WERI-Rb-1 (cell line): ENCODE measurements at places on chromosomes 2 and 18.

GRCh38 chr2:141957321-141957720, 173.5 kb downstream of the LRP1B start:
- DNase-seq: no peak

- no peak for DNase-seq
Measured at GRCh38 chr2:148965623-148966437, 72.7 kb upstream of the LYPD6B start.

DNA sequence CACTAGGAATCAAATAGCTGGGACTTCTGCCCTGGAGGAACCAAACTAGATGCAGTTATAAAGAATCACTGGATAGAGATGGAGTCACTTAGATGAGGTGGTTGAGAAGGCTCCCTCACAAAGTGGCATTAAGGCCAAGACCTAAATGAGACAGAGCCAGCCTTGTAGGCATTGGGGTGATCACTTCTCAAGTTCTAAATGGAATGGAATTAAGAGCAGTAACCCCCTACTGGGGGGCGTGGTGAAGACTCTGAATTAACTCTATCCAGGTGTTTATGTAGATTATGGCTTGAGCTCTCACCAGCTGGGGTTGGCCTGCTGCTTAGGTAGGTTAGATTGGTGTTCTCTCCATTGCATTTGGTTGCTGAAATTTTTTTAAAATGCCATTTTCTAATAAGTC, 71.3 kb downstream of the TTC27 start:
- DNase-seq: no peak

DNA sequence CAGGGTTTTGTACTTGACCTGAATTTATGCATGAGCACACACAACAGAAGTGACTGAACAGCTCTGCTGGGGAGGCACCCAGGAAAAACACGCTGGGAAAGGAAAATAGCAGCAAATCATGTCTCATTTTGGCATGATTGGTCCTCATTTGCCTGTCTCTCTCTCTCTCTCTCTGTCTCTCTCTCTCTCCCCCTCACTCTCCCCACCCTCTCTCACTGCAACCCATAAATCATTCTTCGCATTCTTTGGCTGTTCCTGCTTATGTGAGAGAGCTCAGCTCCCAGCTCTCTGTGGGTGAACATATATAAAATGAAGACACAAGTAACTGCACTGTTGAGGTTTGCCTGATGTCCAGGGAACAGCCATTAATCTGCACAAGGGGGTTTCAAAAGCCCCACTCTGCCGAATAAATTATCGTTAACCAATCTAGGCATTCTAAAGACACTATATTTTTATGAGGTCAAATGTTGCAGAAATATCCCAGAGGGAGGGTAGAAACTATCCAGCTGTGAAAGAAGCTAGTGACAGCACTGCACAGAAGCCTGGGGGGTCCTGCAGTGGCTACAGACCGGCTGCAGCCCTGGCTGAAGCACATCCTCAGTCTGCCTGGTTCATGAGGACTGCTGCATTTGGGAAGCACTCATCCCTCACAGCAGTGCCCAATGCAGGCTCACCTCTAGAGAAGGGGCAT, 260.3 kb downstream of the AFF3 start:
- DNase-seq: no peak

DNA sequence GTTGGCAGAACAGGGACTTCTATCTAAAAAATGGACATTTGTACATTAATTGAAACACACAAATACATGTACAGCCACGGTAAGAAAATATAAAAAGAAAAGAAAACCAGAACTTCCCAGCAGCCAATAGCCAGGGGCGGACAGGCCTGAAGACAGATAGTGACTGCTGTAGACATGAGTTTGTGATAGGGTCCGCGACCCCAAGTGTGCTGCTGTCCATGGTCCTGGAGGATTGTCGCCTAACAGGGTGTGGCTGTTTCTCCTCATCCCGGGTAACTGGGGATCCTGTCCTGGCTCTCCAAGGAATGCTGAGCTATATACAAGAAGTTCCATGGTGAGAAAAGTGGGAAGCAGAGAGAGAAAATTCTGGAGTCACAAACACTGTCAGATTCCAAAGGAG, 266.5 kb upstream of the SALL3 start:
- no peak for DNase-seq

DNA sequence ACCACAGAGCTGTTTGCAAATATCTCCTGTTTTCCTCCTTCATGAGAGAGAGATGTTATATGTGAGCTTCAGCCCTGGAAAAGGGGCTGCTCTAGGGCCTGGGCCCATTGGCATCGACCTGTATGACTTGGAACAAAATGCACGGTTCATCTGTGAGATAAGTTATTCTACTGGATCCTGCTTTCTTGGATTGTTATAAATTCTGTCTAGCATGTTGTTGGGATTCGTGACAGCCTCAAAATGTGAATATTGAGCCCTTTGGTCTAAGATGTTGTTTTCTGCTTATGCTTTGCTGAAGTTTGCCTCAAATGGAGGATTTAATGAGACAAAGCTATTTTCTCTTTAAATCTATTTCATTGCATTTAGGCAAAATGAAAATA, 372.9 kb downstream of the EN1 start:
- no peak for DNase-seq

- no peak for DNase-seq
Measured at GRCh38 chr2:101806123-101806522, 108.6 kb downstream of the MAP4K4 start.

GRCh38 chr2:175039031-175039430, 33.9 kb upstream of the CHN1 start:
- DNase-seq: no peak

DNA sequence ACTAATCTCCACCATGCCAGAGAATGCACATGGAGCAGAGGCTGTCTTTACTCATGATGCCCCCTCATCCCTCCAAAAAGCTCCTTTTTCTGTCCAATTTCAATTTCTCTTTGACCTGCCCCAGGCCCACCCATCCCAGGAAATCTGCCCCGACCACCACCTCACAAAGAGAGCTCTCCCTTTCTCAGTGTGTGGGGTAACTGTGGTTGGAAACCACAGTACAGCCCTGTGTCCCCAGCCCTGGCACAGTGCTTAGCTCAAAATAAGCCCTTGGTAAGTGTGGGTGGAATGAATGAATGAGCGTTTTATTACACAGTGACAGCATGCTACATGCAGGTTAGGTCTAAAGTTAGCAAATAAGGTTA, 43.7 kb upstream of the CAB39 start:
- no peak for DNase-seq

DNA sequence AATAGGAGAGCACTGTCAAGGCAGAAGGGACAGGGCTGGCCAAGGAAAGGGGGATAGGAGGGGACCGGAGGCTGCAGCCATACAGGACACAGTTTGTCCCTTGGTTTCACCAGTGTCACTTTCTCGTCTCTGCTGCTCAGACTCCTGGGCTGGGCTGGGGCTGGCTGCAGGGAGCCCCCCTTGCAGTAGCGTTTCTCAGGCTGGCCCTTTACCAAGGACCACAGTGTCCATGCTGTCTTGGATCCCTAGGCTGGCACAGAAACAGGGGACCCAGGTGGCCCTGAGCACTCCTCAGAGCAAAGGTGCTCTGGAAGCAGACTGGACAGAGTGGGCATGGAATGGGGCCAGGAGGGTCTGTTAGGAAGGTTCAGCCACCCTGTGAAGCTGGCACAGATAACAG, 34.8 kb downstream of the ATOH8 start:
- no peak for DNase-seq

DNA sequence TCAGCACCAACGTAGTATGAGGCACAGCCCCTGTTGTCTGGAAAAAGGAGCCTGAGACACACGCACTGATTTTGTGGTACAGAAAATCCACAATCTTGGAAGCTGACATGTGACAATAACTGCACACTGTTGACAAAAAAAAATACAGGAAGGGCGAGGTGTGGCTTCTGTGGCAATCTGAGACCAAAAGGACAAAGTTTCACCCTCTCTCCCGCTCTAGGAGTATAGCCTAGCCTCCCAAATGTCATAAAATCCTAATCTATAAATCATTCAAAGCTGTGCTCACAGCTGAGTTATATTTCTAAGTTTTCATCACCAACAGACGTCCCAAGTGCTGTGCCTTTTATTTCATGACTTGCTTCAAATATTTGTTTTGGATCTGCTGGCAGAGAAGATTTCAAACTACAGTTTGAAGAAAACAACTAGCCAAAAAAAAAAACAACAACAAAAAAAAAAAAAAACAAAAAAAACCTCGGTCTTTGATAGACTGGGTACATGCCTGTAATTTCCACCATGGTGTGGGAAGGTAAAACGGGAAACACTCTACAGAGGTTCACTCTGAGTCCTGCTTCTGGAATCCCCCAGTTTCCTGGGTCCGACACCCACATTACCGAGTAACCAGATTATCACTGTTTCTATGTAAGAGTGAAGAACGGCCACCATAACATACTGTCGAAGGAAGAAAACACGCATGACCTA, 61.0 kb downstream of the C2orf76 start:
- DNase-seq: no peak

DNA sequence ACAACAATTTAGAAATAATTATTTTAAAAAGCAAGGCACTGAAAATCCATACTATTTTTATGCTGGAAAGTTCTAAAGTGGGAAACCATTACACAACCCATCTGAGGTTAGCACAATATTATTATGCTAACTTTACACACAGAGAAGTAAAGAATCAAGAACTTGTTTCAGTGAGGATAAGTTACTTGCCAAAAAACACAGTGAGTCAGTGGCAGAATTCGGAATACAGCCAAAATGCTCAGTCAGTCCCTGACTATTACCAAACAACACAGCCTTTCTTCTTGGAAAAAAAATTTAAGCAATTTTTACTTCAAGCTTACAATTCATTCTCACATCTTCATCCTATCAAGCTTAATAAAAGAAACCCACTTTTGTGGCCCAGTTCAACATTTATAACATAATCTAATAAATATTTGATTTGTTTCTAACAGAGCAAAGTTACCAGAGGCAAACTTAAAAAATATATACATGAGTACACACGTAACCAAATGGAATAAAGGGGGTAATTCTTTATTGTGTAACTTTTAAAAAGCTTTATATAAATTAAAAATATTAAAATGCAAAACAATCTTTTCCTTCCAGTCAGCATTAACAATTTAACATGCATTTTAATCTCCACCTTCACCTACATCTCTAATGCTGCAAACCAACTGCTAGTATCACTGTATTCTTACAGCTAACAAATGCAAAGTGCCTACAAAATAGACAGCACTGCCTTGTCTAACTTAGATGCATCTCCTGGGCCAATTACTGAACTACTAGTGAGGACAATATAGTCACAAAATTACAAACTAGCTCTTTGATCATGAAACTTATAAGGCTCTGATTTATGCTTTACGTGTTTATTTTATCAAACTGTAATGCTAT, 55.2 kb downstream of the CCDC88A start:
- DNase-seq: no peak

DNA sequence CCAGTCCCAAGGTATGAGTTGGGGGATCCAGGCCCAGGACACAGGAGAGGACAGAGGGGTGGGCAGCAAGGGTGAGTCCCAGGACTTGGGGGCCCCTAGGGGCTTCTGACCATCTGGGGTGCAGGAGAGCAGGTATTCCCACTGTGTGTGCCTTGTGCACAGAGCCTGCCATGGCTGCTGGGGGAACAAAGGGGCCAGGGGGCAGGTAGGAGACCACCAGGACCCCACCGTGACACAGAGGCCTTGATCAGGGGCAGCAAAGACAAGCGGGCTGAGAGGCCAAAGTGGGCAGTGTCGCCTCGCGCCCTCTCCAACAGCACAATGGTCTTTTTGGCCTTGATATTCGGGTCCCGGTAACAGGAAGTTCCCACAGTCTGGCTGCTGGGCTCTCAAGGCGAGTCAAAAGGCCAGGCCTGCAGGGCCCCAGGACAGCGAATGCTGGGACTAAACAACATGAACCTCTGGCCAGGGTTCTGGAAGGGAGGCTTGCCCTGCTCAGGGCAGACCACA, 12.3 kb upstream of the GPR17 start:
- no peak for DNase-seq

DNA sequence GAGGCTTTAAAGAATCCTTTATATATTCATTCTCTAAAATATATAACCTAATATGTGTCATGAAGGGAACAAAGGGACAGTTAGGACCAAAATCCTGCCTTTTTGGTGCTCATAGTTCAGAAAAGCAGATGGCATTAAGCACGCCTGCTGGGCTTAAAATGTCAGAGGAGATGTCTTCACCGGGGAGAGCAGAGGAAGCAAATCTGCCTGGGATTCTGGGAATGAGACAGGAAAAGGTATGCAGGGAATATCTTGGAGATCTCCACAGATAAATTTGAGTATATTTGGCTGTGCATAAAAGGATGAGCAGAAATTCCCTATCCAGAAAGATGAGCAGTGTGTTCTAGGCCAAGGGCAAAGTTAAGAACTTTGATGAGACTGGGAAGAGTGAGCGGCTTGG, 45.5 kb downstream of the FSHR start:
- no peak for DNase-seq

- DNase-seq: no peak
Measured at GRCh38 chr2:72350852-72351251, 203.2 kb upstream of the CYP26B1 start.

GRCh38 chr2:18559531-18560030, 872 bp downstream of the RDH14 start:
- DNase-seq: no peak

GRCh38 chr2:223930103-223930976, 14.8 kb downstream of the WDFY1 start:
- no peak for DNase-seq

- DNase-seq: no peak
Measured at GRCh38 chr2:48232351-48232750, 297.6 kb upstream of the STON1 start.

GRCh38 chr2:201466050-201466675, 14.6 kb downstream of the STRADB start:
- no peak for DNase-seq

- no peak for DNase-seq
Measured at GRCh38 chr2:101135412-101136296, 15.5 kb downstream of the TBC1D8 start.

- DNase-seq: no peak
Measured at GRCh38 chr2:178479275-178479616, 846 bp upstream of the FKBP7 start.

DNA sequence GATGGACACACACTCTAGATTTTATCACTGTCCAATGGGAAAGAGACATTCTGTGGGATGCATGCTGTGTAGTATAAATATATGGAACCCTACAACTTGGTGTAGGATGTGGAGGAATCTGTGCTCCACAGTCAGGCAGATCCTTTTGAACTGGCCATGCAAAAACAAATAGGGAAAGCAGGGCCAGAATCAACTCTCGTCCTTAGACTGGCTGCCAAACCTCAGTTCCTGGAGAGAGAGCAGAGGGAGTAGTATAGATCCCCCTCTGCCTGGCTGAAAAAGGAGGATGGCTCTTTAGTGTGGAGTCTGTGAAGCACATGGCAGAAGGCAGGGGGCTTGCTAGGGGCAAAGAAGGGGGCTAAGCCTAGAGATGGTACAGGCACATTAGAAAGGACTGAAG, 84.7 kb downstream of the LYPD6 start:
- no peak for DNase-seq
